Stimulated activated CD4-positive, alpha-beta T cell treated with anti-CD3 and anti-CD28 coated beads, Interleukin-2, amount 100 ng/mL, for 48 hours (primary cell): ENCODE measurements at places on chromosomes 5 and 9.

- DNase-seq, result no peak
These were observed 88.4 kb downstream of the GALNT10 start for GRCh38 chr5:154278908-154279307.

- DNase-seq, result no peak
These were observed 1404.3 kb downstream of the MAT2B start for GRCh38 chr5:164909673-164910072.

GRCh38 chr9:72210522-72210921, 61.3 kb downstream of the GDA start:
- DNase-seq, result no peak

DNA sequence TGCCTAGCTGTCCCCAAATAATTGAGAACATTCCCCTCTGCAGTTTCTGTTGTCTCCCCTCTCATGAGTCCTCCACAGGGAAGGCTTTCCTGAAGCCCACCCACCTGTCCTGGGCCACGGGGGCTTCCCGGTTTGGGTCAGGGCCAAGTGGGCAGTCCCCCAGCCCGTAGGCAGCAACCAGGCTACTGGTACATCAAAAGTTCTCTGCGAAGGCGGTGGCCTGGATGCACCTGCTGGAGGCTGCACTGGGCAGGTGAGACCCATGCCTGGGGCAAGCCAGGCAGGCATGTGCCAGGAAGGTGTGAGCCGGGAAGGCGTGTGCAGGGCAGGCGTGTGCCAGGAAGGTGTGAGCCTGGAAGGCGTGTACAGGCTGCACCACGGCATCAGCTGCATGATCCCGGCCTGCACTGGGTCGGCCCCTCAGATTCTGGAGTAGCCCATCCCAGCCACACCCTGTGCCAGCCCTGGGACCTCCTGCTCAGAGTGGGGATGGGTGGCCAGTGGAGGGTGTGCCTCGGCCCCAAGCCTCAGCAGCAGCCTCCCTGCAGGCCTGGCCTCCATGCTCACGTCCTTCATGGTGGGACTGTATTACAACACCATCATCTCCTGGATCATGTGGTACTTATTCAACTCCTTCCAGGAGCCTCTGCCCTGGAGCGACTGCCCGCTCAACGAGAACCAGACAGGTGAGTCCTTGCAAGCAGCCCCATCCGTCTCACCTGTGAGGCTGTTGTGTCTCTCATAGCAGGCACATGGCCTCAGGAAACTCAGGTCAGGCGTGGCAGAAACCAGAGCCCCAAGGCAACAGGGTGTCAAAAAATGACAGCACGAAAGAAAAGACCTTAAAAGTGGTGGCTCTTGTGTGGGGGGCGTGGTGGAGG, 8.7 kb downstream of the SLC6A19 start:
- no peak for DNase-seq

GRCh38 chr9:123861086-123861755, 68.7 kb downstream of the DENND1A start:
- no peak for DNase-seq

DNA sequence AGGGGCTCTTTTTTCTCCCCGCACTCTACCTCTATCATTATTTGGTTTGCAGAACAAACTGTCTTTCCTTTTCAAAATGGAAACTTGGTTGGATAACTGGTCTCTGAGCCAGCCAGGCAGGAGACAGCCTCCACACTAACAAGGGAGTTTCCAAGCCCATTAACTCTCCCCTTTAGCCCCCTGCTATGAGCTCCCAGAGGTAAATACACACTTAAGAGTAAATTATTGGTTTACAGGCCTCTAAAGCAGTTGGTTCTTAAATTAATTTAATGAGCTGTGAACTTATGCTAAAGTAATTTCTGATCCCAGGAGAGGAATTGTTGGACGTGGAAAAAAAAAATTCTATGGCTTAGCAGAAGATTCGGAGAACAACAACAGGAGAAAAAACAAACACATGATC, 30.3 kb downstream of the EPB41L4A start:
- no peak for DNase-seq

DNA sequence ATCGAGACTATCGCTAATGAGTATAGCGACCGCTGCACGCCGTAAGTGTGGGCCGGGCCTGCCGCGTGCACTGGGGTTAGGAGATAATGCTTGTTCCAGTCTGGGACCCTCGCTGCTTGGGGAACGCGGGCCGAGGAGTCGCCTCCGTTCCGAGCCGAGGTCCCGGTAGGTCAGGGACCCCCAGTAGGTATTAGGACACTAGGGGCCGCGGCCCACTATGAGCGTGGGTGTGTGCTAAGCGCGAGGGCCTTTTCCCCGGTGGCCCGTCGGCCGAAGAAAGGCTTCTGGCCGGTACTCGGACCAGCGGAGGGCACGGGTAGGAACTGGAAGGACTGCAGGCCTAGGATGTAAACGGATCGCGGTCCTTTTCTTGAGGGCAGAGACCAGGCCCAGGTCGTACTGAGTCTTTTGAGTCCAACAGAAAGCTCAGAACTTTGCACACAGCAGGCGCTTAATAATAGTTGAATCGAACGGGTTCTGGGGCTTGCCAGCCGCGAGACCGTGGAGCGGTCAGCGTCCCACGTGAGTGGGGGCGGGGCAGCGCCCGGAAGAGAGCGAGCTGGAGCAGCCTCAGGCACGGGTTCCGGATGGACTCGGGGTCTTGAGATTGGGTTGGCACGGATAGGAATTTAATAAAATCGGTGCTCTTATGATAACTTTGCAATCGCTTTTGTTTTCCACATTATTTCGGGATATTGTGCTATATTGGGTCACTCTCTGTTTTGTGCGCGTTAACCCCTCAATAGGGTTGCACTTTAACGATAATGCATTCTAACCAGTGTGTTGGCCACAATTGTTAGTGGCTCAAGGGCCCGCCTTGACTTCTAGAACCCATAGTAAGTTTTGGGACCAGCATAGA, 733 bp downstream of the HSPA4 start:
- DNase-seq, result peak; percentile 56

DNA sequence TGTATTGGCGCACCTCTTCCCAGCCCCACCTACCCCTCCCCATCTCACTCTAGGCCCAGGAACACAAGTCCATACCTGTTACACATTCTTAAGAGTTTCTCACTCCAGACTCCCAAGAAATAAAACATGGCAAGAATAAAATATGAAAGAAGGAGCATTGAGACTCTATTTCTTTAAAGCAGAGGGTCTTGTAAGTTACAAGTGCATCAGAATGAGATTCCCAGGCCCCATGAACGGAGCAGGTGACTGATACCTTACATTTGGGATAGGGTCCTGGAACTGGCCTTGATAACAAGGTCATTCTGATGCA, 5.7 kb downstream of the EGR1 start:
- DNase-seq, result no peak

DNA sequence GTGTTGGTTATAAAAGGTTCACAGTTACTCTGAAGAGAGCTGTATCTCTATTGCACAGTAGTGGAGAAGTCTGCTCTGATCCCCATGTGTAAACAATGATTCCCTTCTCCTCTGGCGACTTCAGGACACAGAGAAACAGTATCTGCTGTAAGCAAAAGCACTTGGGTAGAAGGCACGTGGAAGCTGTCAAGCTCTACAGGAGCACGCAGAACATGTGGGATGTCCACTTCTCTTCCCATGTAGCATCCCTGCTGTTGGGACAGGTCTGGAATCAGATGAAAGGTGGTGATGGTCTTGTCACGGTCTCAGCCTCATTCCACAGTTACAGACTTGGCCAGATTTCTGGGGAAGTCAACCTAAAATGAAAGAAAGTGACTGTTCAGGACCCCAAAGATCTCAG, 9.4 kb upstream of the MAPK9 start:
- DNase-seq, result no peak

- DNase-seq, result no peak
These were observed 70.2 kb downstream of the FNBP1 start for GRCh38 chr9:129972816-129973215.

DNA sequence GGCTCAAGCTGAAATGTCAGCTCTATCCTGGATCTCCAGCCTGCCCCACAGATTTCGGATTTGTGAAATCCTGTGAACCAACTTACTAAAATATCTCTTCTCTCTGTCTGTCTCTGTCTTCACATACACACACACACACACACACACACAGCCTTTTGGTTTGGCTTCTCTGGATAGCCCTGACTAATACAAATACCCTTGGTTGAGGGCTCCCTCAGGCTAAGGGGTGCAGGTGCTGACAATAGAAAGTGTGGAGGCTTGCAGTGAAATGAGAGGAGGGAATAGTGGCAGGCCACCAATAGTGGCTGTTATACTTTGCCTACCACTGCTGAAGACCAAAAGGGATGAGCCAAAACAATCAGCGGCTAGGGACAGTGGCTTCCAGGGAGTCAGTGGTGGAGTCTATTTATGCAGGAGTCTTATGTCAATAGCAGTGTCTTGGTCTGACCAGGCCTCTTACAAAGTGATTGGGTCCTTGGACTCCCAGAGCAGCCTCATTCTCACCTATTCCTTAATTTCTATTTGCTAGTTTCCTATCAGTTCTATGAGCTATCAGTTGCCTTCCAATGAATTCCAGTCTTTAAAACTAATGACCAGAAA, 93.2 kb upstream of the GAS1 start:
- no peak for DNase-seq

DNA sequence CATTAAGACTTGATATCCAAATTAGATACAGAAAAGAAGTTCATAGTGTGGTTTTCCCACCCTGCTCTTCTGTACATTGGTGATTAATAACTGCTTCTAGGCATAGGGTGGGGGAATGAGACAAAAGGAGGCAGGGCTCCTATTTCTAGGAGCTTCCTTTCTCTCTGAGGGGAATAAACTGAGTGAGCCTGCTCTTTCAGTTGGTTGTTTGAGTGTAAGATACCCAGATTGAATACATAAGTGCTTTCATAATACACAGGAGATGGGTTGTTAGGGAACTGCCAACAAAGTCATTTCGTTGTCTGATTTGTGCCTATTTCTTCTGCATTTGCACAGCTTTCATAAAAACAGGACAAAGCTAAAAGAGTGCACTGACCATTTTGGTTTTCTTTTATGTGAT, 48.9 kb upstream of the TTC23L start:
- DNase-seq, result no peak

DNA sequence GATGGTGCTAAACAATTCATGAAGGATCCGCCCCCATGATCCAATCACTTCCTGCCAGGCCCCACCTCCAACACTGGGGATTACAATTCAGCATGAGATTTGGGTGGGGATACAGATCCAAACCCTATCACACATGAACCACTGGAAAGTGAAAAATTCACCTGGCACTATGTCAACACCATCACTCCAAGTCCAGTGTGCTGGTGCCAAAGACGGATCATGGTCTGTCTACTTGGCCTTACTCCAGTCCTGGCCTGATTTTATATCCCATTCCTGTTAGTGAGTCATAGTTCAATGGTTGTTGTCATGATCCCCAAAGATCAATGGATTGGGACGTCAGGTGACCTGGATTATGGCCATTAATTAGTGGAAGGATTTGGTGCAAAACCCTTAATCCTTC, 147.4 kb upstream of the RPS23 start:
- DNase-seq, result no peak
